Type B pancreatic cell (in vitro differentiated cells): ENCODE measurements at places on chromosomes 6 and 20. TPM values are rescaled to one million over a fixed set of nuclear protein-coding genes. Genes with fewer than 3 reads are reported as not detected.

DNA sequence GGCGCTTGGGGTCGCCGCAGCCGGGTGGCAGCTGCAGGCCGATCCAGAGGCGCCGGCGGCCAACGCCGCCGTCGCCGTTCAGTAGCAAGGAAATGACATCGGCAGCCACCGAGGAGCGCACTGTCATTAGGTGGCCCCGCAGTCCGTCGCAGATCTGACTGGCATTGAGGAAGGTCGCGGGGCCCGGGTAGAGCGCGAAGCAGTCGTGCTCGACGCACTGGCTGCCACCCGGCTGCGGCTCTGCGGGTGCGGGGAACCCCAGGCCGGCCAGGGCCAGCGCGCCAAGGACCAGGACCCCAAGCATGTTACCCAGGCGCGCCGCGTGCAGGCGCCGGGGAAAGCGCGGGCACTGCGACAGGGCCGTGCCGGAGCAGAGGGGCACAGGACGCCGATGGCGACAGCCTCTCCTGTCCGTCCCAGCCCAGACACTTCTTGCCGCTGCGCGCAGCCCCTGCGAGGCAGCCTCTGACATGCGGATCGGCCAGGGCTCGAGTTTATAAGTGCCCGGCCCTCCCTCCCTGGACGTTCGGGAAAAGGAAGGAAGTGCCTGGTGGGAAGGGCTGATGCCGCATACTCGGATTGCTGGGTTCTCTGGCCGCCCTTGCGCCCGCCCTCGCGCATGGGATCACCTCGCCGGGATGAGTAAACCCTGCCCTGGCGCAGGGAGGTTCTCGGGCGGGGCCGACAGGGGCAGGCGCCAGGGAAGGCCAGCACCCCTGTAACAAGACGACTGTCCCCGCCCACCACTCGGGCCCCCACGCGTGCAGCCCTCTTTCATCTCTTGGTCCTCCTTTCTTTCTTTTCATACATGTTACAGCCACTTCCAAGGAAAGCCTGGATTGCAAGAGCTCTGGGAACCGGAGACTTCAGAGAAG lies at the start of gene THBD:
THBD (minus strand) TSS at position 472 of the 875 bp plus-strand sequence; CDS start at position 304, 168 bp downstream.
- no peak for DNase-seq

- DNase-seq: no peak
Measured at GRCh38 chr6:12066297-12066696, 54.2 kb downstream of the HIVEP1 start.

SMOC2 gene
- total RNA-seq: 4.2 and 18.9 TPM in 2 replicates

DNA sequence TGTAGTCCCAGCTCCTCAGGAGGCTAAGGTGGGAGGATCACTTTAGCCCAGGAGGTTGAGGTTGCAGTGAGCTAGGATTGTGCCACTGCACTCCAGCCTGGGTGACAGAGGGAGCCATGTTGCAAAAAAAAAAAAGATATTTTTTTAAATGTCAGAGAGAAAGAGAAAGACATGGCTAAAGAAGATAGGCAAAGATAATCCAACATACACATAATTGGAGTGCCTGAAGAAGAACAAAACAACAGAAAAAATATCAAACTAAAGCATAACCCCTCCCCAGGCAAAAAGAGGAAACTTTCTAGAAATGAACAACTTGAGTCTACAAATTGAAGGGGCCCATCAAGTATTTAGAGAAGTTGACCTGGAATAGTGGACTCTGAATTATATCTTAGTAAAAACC lies 14.0 kb upstream of the GRM4 start:
- DNase-seq: no peak

ETV7 gene
- total RNA-seq: 1.7 and 3.3 TPM in 2 replicates

DNA sequence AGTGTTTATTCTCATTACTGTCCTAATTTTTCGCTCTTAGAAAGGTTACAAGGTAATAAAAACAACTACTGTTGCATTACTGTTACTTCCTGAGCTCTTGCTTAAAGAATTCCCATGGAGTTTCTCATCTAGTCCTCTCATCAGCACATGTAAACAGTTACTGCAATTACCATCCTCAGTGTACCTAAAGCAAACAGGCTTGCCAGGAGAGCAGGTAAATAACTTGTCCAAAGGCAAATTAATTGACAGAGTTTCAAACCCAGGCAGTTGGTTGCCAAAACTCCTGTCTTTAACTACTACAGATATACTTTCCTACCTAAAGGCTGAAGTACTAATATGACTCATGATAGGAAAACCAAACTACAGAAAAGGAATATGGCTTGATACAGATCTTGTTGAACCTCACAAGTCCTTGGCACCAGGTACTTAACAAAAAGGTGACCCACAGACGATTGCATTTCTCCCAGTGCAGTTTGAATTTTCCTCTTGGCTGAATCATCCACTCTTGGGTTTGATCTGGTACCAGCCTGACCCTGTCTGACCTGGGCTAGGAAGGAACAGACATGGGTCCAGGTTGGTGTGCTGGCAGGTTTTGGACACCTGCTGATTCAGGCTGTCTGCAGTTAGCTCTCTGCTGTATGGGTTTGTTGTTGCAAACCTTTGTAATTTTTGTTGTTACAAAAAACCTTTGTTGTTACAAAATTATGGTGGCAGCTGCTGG lies 153.0 kb downstream of the CFAP61 start:
- no peak for DNase-seq

DNA sequence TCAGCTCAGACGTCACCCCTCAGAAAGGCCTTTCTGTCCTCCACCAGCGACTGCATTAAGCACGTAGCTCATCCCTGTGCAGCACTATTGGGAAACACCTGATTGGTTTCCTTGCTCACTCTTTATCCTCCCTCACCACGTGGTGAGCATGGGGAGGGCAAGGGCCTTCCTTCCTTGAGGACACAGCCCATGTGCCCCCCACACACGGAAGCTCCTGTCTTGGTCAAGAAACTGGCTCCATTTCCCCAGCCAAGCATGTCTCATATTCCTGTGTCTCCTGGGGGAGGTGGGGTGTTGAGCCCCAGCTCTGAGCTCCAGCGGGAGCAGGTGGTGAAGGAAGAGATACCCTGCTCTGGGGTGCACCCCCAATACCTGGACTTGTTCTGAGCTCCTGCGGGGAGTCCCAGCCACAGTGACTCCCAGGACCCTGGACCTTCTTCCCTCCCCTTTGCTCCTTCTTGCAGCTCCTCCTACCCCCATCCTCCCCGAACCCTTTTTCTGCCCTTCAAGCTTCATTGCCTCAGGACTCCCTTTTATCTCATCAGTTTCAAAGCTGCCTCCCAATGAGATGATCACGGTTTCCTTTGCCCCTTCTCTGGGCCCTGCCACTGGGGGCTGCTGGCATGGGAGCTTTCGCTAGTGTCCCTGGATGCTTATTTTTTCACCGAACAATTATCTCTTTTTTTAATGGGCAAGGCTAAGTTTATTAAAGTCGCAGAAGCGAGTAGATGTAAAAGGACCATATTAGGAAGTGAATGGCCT lies 230.1 kb downstream of the TFAP2C start:
- DNase-seq: no peak

DNA sequence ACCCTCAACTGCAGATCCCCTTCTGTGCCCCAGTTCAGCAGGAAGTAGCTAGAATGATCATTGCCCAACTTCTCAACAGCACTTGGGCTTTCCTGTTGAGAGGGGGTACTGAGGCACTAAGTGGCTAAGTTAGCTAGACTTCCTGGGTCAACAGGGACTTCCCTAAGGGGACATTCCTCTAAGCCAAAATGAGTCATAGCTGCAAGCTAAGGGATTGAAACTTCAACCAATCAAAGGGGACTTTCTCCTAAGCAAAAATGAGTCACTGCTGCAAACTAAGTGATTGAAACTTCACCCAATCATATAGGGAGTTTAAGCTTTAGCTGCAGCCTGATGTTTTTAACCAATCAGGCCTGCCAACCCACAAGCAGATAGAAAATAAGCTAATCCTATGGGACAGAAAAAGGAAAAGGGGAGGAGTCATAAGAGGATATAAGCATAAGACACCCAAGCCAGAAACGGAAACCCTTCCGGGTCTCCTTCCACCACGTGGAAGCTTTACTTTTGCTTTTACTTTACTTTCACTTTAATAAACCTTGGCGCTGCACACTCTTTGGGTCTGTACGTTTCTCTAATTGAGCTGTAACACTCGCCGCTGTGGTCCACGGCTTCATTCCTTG lies 659.0 kb upstream of the HS3ST5 start:
- no peak for DNase-seq

- DNase-seq: no peak
Measured at GRCh38 chr20:47922269-47922668, 137.0 kb upstream of the SULF2 start.

KCNQ2 gene
- 4.4 and 47.3 TPM in 2 replicates for total RNA-seq

DNA sequence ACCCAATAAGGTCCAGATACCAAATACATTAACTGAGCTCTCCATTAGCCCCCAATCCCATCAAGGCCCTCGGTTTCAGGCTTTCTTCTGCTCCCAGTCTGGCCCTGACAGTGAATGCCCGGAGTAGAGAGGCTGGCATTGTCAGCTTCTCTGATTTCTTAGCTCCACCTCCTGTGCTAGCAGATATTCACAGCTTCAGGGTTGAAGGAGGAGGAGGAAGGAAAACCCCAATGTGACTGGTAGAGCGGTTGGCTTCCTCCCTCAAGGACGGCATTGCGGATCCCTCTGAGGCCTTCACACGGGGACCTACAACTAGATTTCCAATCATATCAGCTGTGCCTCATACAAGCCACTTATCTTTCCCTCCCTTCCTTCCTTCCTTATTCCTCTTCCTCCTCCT lies 164.1 kb upstream of the SYNDIG1 start:
- no peak for DNase-seq

- DNase-seq: no peak
Measured at GRCh38 chr6:142307963-142308748, 6.3 kb downstream of the ADGRG6 start.

GRCh38 chr20:1377341-1377871 lies 15.4 kb downstream of the FKBP1A start:
- DNase-seq: no peak

HLA-DPA1 gene
- 1.3 and 2.6 TPM in 2 replicates for total RNA-seq

ADGRF1 gene
- total RNA-seq: 20.0 and 36.0 TPM in 2 replicates

HLA-G gene
- 4.6 and 8.3 TPM in 2 replicates for total RNA-seq

VARS2 gene
- 43.8 and 79.4 TPM in 2 replicates for total RNA-seq

GRCh38 chr6:64090352-64090751 lies 454.8 kb downstream of the PHF3 start:
- no peak for DNase-seq

GTF2H4 gene
- 40.8 and 78.7 TPM in 2 replicates for total RNA-seq

PRELID3B gene
- total RNA-seq: 45.9 and 54.9 TPM in 2 replicates
